ENCODE measurements at places on chromosomes 5 and 9. TPM values are rescaled to one million over a fixed set of nuclear protein-coding genes. Genes with fewer than 3 reads are reported as not detected.

- peak; percentile 51 for DNase-seq
- no peak overlapping the region for H3K27ac ChIP-seq
- peak overlapping the region; percentile 94 for H3K4me3 ChIP-seq
- H3K36me3 ChIP-seq: no peaks in the 10 kb centered on the region
- H3K4me1 ChIP-seq: no peaks in the 10 kb centered on the region
- no peaks in the 10 kb centered on the region for H3K27me3 ChIP-seq
Measured at GRCh38 chr9:129111528-129112151, 425 bp downstream of the PTPA start.

GABRA6 gene
- not detected for total RNA-seq

FAM78A gene
- total RNA-seq: 2.1 TPM

GRCh38 chr9:35116539-35116897 lies 856 bp upstream of the ATOSB start:
- no peaks in the 10 kb centered on the region for H3K36me3 ChIP-seq
- peak overlapping the region; percentile 87 for H3K4me3 ChIP-seq
- H3K27me3 ChIP-seq: no peaks in the 10 kb centered on the region

GRCh38 chr5:144009116-144009515 lies 161.3 kb downstream of the YIPF5 start:
- H3K27me3 ChIP-seq: no peaks in the 10 kb centered on the region
- H3K27ac ChIP-seq: no peak overlapping the region
- peaks cover 54% of the 10 kb centered on the region for H3K36me3 ChIP-seq
- no peak for DNase-seq
